Hepatocyte (in vitro differentiated cells): ENCODE measurements at places on chromosomes 16 and 17. TPM values are rescaled to one million over a fixed set of nuclear protein-coding genes. Genes with fewer than 3 reads are reported as not detected.

DLX4 gene
- 0.17 and 0.32 TPM in 2 replicates for total RNA-seq

CDC42EP4 gene
- 61.2 and 62.4 TPM in 2 replicates for total RNA-seq

SPATA20 gene
- total RNA-seq = 91.0 and 97.5 TPM in 2 replicates

TMEM204 gene
- total RNA-seq = 4.7 and 5.4 TPM in 2 replicates

TVP23B gene
- 69.0 and 70.0 TPM in 2 replicates for total RNA-seq

INCA1 gene
- total RNA-seq = 1.6 and 2.7 TPM in 2 replicates

LGALS3BP gene
- total RNA-seq = 224 and 305 TPM in 2 replicates

EPOP gene
- 0.92 and 0.93 TPM in 2 replicates for total RNA-seq

CSH2 gene
- 1.4 and 2.8 TPM in 2 replicates for total RNA-seq

SYCE1L gene
- total RNA-seq = 2.6 TPM in 1 of 2 replicates, not detected in the other

SCN4A gene
- total RNA-seq = under 0.01 and 0.07 TPM in 2 replicates

NLGN2 gene
- total RNA-seq = 4.1 and 7.2 TPM in 2 replicates

MYL4 gene
- total RNA-seq = 4.3 and 10.2 TPM in 2 replicates

ENPP7 gene
- 21.3 and 22.2 TPM in 2 replicates for total RNA-seq

ATP2A1 gene
- 0.13 and 0.72 TPM in 2 replicates for total RNA-seq

KRT28 gene
- total RNA-seq = not detected in 2 replicates

RNU2-1 gene
- total RNA-seq = not detected in 2 replicates

BCL7C gene
- 21.4 and 25.7 TPM in 2 replicates for total RNA-seq

CA7 gene
- total RNA-seq = 2.5 and 3.3 TPM in 2 replicates

SNRNP25 gene
- total RNA-seq = 18.2 and 18.3 TPM in 2 replicates

TEX14 gene
- 0.04 and 0.07 TPM in 2 replicates for total RNA-seq

CDH1 gene
- 190 and 193 TPM in 2 replicates for total RNA-seq

PITPNM3 gene
- 1.5 and 1.6 TPM in 2 replicates for total RNA-seq

KRT13 gene
- total RNA-seq = 5.3 and 8.1 TPM in 2 replicates

PRR15L gene
- total RNA-seq = 64.9 and 66.4 TPM in 2 replicates

CACNA1H gene
- 8.6 and 9.1 TPM in 2 replicates for total RNA-seq

CRYBA1 gene
- not detected in 2 replicates for total RNA-seq

C16orf82 gene
- total RNA-seq = not detected in 2 replicates

PIK3R6 gene
- 0.10 TPM in 1 of 2 replicates, not detected in the other for total RNA-seq

GRAP gene
- 1.3 TPM in 1 of 2 replicates, not detected in the other for total RNA-seq

DOC2A gene
- total RNA-seq = 6.8 and 6.9 TPM in 2 replicates

SHISA6 gene
- total RNA-seq = 0.56 and 0.80 TPM in 2 replicates

CHST6 gene
- 0.32 and 0.33 TPM in 2 replicates for total RNA-seq

OMG gene
- total RNA-seq = 0.12 TPM in 1 of 2 replicates, not detected in the other

FBXL19 gene
- 15.6 and 19.4 TPM in 2 replicates for total RNA-seq

AOC3 gene
- 1.0 and 1.9 TPM in 2 replicates for total RNA-seq

BEAN1 gene
- total RNA-seq = 0.63 and 0.68 TPM in 2 replicates

PSMD11 gene
- total RNA-seq = 61.6 and 62.0 TPM in 2 replicates

PLEKHM1 gene
- total RNA-seq = 18.4 and 22.0 TPM in 2 replicates

CDH13 gene
- 1.5 and 2.7 TPM in 2 replicates for total RNA-seq

KRTAP9-4 gene
- total RNA-seq = not detected in 2 replicates

CCL2 gene
- total RNA-seq = 27.4 and 27.5 TPM in 2 replicates

MT1G gene
- 49.7 and 64.1 TPM in 2 replicates for total RNA-seq

KCNJ12 gene
- total RNA-seq = 0.73 and 0.88 TPM in 2 replicates

PRPF8 gene
- 100 and 107 TPM in 2 replicates for total RNA-seq
